ENCODE measurements at places on chromosomes 7 and 10. TPM values are rescaled to one million over a fixed set of nuclear protein-coding genes. Genes with fewer than 3 reads are reported as not detected.

WEE2 gene
- not detected for total RNA-seq

CYP2C8 gene
- total RNA-seq, result not detected

PAX4 gene
- total RNA-seq, result not detected

WDR86 gene
- total RNA-seq, result not detected

Data from activated naive CD4-positive, alpha-beta T cell treated with anti-CD3 and anti-CD28 coated beads, Interleukin-2, amount 50 U/mL, for 72 hours (primary cell).